ENCODE measurements at places on chromosomes 4 and X.
A peak's percentile ranks its signal among the peaks of the same experiment; 100 is the strongest.

DNA sequence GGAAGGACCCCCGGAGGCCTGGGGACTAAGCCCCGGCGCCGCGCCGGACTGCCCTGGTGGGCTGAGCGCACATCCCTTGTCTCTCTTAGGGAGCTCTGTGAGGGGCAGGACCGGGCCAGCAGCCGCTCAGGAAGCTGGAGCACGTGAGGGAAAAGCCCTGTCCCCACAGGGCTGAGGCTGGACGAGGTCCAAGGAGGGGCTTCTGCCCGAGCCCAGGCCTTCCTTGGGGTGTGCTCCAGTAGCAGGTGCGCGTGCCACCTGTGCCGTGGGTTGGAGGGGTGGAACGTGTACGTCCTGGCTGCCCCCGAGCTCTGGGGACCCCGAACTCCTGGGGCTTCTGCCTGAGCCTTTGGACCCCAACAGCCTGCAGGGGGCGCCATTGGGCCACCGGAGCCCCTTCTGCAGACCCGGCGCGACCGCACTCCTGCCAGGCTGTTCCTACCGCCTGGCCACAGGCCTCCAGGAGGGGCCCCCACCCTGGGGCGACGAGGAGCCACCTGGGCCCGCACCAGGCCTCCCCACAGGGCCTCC lies 27.2 kb downstream of the TACC3 start:
- DNase-seq, result peak; percentile 92

GRCh38 chrX:44105228-44105913 lies 132.2 kb upstream of the NDP start:
- DNase-seq, result no peak

- DNase-seq, result peak; percentile 68
Measured at GRCh38 chr4:181959121-181959520, 284.1 kb upstream of the TENM3 start.

GRCh38 chrX:22536746-22537304 lies 264.1 kb downstream of the CBLL2 start:
- DNase-seq, result no peak

DNA sequence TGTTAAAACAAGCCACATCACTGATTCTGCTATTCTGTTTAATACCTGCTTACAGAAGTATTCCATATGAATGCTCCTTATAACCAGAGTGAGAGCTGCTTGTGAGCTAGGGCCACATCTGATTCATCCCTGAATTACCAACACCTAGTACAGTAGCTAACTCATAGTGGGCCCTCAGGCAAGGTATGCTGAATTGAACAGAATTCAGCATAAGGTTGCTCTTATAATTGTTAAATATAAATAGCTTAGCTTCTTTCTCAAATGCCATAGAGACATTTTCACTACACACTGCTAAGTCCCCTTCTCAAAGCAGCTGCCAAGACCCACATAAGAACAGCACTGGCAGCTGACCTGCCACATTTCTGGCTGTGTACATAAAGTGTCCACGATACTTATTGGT lies 27.0 kb upstream of the MCF2 start:
- DNase-seq, result no peak

- peak; percentile 72 for DNase-seq
Measured at GRCh38 chr4:1777822-1778641, 15.1 kb upstream of the FGFR3 start.

GRCh38 chr4:86977621-86978184 lies 42.9 kb downstream of the AFF1 start:
- no peak for DNase-seq

- no peak for DNase-seq
Measured at GRCh38 chr4:94722748-94723147, 35.0 kb upstream of the BMPR1B start.

DNA sequence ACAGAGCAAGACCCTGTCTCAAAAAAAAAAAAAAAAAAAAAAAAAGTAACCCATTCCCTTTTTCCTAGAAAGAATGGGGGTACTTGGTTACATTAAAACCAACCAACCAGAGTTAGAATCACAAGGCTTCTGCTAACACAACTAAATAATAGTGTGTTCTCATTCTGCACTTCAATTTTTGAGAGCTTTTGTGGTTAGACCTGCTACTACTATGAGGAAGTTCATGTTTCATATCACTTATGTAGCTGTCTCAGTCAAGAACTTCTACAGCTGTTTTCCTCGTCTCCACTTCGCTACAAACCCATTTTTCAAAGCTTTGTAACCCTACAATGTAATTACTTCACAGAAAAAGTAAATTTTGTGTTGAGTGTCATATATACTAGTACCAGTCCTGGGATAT lies 58.3 kb downstream of the PDHA2 start:
- DNase-seq, result no peak

GRCh38 chr4:187789078-187789477 lies 206.5 kb upstream of the ZFP42 start:
- no peak for DNase-seq

DNA sequence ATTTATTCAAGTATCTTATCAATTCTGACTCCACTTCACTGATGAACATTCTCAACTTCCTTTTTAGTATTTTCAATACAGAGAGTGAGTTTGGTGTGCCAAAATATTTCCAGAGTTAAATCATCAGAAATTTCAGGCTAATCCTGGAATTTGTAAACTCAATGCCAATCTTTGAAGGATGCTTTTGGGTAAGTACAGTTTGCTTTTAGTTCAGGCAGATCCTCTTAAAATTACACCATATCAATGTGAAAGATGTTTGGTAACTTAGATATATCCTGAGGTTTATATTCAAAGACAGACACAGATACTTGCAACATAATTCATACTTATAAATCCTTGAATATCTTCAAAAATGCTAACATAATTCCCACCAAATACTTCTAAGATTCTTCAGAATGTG lies 76.0 kb upstream of the FAM47B start:
- peak; percentile 27 for DNase-seq

DNA sequence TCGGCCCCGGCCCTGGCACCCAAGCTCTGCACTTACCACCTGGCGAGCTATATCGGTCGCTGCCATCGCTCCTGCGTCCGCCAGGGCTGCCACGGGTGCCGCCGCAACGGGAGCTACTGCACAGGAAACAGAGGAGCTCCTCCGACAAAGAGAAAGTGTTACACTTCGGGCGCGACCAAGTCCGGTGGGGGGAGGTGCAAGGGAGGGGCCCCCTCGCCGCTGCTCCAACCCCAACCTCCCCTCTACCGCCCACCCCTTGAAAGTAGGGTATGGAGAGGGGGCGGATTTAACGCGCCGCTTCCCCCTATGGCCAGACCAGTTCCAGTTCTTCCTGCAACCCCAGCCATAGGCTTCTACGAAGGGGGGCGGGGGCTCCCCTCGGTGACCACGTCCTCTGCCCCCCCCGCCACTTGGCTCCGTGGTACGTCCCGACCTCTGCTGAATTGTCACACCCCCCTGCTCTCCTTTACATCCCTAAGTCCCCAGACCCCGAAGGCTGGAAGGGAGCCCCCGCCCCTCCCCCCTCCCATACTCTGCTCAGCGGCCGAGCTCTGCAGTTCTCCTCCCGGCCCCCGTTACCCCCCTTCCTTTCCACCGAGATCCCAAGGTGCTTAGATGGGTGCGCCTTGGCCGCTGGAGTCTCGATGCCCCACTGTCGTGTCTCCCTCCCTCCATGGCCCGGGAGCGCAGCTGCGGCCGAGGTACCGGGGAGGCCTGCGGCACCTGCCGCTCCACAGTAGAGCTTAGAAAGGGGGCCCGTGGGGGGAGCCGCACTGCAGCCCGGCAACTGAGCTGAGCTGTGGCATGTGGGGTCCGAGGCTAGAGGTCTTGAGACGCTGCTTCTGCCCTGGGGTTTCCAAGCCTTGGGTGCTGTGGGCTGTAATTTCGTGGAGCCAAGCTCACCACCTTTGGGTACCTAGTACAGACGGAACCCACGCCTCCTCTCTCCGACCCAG lies at the start of gene SEPTIN6:
Gene SEPTIN6 (minus strand): TSS at position 129 of the 956 bp plus-strand sequence. CDS start 63 bp downstream, at position 66.
- DNase-seq, result peak; percentile 77

DNA sequence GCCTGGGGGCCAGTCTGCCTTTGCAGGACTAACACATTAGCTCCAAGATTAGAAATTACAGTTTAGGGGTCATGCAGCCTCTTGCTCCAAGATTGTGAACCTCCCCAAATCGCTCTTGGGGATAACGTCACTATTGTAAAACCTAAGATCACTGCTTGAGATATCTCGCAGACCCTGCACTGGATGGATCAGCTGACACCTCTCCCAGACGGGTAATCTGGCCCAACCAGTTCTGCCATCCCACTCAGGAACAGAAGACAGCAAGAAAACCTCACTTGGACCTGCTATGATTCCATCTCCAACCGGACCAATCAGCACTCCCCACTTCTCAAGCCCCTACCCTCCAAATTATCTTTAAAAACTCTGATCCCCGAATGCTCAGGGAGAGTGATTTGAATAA lies 431.2 kb downstream of the GPM6A start:
- DNase-seq, result no peak

DNA sequence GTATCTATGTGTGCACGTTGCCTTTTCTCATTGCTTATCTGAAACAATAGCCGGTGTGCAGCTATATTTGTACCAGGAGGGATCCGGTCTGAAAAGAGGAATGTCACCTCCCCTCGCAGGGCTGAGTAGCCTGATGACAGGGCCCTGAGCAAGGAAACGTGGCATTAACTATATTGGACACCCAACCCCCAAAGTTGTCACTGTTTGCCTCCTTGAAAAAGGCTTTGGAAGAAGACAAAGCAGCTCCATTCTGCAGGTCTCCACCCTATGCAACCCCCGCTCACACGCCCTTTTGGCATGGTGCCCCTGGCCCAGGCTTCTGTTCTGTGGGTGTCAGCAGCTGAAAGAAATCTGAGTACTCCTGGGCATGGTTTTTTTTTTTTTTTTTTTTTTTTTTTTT lies 8.2 kb downstream of the PRRG3 start:
- peak; percentile 25 for DNase-seq

- DNase-seq, result peak; percentile 5
Measured at GRCh38 chrX:85836868-85837267, 210.5 kb downstream of the CHM start.

- no peak for DNase-seq
Measured at GRCh38 chr4:2331519-2332200, 69.8 kb upstream of the MXD4 start.

- no peak for DNase-seq
Measured at GRCh38 chr4:136650541-136651277, 881.6 kb downstream of the PCDH18 start.

GRCh38 chrX:12405306-12405705 lies 267.0 kb downstream of the FRMPD4 start:
- no peak for DNase-seq

GRCh38 chr4:42768125-42768748 lies 111.3 kb upstream of the ATP8A1 start:
- DNase-seq, result no peak

- no peak for DNase-seq
Measured at GRCh38 chr4:128688846-128689437, 120.6 kb upstream of the JADE1 start.

GRCh38 chrX:50771382-50771781 lies 42.6 kb downstream of the SHROOM4 start:
- DNase-seq, result no peak

DNA sequence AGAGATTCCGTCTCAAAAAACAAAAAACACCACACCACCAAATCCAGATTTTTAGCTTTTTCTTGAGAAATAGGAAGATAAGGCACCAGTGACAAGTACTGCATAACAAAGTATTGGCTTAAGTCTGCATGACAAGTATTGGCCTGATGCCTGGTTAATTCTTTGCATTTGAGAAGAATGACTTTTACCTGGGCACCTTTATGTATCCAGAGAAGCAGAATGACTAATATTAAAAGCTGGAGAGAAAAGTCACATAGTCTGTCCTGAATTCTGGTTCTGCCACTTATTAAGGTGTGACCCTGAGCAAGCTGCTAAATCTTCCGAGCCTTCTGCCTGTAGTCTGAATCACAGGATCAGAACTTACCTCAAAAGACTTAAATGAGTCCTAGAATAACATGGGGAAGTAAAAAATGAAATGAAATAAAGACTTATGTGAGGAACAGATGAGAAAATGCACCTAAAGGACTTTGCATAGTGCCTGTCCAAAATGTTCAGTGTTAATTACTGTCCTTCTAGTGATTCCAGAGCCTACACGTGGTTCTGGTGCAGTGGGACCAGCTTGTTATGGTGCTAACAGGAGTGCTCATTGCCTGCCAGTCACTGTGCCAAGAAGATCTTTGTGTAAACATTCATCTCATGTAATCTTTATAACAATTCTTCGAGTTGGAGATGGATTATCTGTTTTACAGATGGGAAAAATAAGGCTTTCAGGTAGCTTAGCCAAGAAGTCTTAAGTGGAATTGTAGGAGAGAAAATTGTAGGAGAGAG lies 31.6 kb downstream of the UGDH start:
- no peak for DNase-seq

- DNase-seq, result no peak
Measured at GRCh38 chrX:66328950-66329596, 165.0 kb downstream of the HEPH start.

DNA sequence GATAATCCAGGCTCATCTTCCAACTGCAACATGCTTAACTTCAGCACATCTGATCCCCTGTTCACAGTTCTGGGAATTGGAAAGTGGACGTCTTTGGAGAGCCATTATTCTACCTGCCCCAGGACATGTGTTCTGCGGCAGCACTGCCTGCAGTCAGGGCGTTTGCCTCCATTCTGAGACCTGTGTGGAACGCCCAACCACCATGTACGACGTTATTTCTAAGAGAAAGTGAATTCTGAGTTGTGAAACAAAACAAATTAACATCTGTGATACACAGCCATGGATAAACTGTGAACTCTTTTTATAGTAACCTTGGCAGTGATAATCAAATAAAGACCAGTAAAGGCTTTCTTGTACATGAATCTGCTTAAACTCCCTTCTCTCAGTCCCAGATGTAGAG lies 195.8 kb downstream of the AASDH start:
- no peak for DNase-seq

DNA sequence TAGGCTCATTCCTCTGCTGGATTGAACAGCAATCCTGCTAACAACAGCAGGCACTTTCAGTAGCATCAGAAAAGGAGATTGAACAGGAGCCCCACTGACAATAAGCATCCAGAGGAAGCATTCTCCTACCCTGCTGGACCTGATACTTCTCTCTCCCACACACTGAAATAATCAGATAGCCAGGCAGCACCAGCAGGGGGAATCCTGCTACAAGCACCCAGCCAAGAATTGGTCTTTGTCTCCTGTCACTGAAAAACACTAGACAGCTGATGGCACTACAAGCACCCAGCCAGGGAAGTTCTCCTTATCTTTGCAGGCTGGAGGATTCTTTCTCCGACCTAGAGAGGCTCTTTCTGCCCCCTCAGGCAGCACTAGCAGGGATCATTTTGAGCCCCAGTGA lies 444.3 kb upstream of the GRIA3 start:
- DNase-seq, result peak; percentile 1

DNA sequence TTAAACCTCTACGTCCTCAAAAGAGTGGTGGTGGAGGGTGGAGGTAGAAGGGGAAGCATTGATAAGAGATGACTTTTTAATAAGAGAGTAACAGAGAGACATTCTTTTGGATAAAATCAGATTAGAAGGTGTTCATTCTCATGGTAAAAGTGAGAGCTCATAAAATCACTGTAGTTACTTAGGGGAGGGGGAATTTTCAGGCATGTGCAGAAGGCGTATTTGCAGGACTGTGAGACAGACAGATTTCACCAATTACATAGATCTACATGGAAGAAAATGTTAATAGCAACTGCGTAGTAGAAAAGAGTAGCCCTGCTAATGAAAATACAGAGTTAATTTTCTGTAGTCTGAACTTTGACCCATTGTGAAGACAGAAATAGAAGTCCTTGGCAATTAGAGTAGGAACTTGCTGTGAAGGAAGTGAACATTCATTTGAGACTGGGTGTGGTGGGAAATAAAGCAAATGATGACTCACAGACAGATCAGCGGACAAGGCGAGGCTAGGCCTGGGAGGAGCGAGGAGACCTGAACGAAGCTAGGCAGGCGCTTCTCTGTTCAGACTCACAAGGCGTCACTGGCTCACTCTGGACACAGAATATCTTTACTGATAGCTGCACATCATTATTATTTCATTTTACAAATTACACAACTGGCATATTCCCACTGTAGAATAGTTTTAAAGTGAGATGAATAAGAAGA lies 57.2 kb upstream of the FAM9C start:
- peak; percentile 54 for DNase-seq

Data from GM03348 (cell line).